Activated CD4-positive, alpha-beta T cell treated with anti-CD3 and anti-CD28 coated beads for 24 hours (primary cell): ENCODE measurements at places on chromosomes 5 and 9.

DNA sequence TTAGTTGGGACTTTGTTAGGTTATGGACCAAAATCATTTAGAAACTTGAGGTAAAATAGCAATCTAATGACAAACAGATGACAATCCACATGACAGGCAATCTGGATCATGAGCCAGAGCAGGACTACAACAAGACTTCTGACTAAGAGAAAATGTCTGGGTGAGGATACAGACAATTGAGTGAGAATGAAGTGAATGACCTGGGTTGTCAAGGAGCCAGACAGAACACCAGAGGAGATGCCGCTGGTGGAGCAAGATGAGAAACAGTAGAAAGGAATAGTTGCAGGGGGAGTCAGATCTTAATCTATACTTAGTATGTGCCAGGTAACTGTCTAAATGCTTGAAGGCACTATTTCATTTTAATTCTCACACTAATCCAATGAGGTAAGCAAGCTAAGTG is 277.8 kb downstream of the PRELID2 start:
- DNase-seq = no peak

DNA sequence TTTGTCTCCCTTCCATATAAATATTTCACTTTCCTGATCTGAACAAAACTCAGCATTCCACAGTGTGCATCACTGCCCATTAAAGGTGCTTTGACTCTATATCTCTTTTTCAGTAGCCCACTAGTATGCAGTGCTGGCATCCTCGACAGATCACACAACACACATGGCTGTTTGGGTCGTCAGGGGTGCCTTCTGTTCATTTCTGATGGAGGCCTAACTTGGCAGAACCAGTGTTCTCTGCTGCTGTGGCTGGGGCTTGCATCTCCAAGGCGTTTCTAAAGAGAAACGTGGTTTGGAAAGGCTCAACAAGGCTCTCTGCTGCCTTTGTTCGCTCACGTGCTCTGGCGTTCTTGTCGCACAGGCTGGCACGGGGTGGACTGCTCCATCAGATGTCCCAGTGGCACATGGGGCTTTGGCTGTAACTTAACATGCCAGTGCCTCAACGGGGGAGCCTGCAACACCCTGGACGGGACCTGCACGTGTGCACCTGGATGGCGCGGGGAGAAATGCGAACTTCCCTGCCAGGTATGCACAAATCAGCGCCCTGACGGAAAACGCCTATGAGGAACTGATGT is 97.7 kb upstream of the PRRC1 start:
- no peak for DNase-seq

DNA sequence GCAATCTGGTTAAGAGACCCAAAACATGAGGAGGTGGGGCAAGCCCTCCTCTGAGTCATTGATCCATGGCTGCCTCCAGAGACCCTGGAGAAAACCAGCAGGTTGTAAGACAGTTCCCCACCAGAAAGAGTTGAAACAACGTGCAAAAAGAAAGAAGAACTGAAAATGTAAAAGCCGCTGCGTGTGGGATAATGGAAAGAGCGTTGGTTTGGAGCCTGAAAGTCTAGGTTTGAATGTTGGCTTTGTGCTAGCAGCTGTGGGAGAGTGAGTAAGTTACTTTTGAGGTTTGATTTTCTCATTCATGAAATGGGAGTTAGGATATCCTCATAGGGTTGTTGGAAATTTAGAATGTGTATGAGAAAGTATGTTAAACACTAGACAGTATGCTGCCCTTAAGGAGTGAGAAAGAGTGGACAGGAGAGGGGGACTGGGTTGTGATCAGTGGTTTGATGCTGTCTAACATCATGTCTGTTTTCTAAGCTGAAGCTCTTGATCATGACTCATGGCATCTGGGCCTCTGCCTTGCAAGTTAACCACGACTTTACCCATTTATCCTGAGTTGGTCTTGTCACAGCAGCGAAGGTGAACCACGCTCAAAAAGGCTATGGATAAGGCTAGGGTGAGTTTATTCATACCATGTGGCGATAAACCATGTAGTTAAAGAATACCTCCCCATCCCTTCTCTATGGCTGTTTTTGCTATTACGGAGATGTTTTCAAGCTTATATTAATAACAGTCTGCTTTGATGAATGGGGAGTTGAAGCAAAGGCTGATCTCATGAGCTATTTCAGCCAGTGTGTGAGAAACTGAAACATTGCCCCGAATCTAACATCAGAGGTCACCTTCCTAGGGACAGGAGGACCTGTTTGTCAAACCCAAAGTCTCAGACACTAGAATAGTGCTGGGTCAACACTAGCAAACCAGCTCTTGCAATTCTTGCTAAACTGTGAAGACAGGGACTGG is 41.3 kb downstream of the ZNF366 start:
- no peak for DNase-seq

- DNase-seq = no peak
Measured at GRCh38 chr9:21144603-21145002, 3.0 kb upstream of the IFNW1 start.

DNA sequence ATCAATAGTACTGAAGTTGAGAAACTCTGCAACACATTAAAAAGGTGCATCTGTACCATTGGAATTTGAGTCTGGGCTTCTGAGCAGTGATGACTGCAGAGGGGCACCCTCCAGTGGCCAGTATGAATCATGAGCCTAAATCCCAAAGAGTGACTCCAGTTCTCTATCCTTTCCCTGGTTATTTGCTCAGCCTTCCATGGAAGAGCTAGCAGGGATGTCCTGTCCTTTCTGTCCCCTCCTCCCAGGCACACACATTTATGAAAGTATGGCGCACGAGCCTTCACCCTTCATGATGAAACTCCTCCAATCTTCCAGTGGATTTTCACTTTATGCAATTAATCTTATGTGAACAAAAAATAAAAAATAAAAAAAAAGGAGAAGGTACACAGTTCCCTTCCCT is 81.0 kb downstream of the ESM1 start:
- no peak for DNase-seq

- DNase-seq = no peak
Measured at GRCh38 chr5:92566113-92566786, 1014.8 kb downstream of the NR2F1-AS1 start.

GRCh38 chr5:144254552-144254951 is 83.9 kb downstream of the KCTD16 start:
- no peak for DNase-seq

GRCh38 chr9:90307167-90307833 is 335.3 kb downstream of the DIRAS2 start:
- DNase-seq = no peak

DNA sequence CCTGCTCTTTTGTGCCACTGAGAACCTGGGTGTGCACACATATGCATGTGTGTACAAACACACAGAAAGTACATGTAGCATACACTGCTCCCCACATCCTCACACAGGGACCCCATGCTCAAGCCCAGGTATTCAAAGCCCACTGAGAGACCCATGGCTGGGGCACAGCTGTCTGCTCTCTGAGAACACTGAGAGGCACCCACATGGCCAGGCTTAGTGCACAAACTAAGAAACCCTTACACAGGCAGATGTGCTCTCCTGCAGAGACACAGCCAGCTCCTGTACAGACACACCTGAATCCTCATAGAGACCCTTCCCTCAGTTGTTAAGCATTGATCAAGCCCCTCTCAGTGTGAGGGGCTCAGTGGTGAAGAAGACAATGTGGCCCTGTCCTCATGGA is 92.5 kb downstream of the CACNA1B start:
- DNase-seq = no peak

GRCh38 chr9:137722481-137722880 is 103.7 kb downstream of the EHMT1 start:
- DNase-seq = no peak

DNA sequence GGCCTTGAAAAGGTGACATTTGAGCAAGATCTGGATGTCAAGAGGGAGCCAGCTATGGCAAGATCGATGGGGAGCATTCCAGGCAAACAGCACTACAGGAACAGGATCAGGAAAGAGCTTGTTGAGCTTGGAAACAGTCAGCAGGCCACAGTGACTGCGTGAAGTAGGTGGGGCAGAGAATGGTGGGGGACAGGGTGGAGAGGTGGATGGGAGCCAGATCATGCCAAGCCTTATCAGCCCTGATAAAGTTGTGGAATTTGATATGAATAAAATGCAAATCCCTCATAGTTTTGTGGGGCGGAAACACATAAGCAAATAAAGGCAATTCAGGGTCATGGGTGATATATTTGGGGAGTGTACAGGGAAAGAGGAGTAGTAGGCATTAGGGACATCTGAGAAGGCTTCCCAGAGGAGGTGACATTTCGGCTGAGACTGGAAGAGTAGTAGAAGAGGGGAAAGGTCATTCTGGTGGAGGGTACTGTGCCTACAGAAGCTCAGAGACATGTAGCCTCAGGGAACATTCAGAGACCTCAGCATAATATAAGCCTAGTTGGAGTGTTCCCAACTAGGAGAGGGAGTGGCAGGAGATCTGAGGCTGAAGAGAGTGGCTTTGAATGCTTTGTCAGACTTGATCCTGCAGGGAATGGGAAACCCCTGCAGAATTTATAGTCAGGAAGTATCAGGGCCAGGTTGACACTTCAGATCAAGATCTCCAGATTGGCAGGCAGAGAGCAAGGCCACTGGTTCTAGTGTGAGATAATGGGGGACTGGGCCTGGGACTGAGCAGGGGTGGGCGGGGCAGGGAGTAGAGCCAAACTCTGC is 9.7 kb upstream of the CYSTM1 start:
- no peak for DNase-seq

GRCh38 chr9:32551276-32552051 is 663 bp upstream of the SMIM27 start:
- DNase-seq = peak; percentile 27

DNA sequence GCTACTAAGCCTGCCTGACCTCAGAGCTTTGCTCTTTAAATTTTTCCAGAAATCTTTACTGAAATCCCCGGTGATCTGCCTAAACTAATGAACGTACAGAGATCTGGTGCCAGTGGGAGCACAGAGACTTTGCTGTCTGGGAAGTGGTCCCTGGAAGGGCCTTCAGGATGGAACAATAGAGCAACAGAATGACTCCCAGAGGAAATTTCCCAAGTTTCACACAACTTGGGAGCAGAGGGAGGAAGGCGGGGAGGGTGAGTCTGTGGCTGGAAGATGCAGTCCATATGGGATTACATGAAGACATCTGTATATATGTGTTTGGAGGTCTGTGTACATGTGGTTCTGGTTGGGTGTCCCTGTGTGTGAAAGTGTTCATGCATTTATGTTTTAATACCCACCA is 638.3 kb downstream of the CCDC171 start:
- DNase-seq = no peak

GRCh38 chr5:57494104-57495098 is 11.8 kb upstream of the ACTBL2 start:
- DNase-seq = peak; percentile 51

- no peak for DNase-seq
Measured at GRCh38 chr5:24397601-24398000, 247.2 kb downstream of the CDH10 start.

DNA sequence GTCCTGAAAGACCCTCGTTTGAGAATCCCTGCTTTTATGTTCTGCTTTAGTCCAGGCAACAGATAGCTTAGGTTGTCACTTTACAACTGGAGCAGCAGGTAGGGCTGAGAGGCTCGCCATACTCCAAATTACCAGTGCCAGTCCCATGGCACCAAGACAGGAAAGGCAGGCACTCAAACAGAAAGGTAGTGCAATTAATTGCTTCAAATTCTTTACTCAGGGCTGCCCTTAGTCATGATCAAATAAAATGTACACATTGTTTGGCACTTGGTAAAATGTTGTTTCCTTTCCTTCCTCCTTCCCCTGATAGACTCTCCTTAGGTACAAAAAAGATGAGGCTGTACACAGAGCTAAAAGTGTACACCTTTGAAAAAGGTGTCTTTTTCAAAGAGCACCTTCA is 115.8 kb upstream of the CCDC152 start:
- DNase-seq = no peak

GRCh38 chr5:127565586-127566270 is 48.3 kb downstream of the PRRC1 start:
- DNase-seq = no peak

GRCh38 chr5:112973036-112973435 is 3.6 kb upstream of the DCP2 start:
- no peak for DNase-seq

- DNase-seq = no peak
Measured at GRCh38 chr5:125659316-125660023, 763.7 kb upstream of the GRAMD2B start.

- DNase-seq = no peak
Measured at GRCh38 chr9:71791875-71792274, 23.6 kb upstream of the CEMIP2 start.
